ENCODE measurements at places on chromosomes 13 and 19.

DNA sequence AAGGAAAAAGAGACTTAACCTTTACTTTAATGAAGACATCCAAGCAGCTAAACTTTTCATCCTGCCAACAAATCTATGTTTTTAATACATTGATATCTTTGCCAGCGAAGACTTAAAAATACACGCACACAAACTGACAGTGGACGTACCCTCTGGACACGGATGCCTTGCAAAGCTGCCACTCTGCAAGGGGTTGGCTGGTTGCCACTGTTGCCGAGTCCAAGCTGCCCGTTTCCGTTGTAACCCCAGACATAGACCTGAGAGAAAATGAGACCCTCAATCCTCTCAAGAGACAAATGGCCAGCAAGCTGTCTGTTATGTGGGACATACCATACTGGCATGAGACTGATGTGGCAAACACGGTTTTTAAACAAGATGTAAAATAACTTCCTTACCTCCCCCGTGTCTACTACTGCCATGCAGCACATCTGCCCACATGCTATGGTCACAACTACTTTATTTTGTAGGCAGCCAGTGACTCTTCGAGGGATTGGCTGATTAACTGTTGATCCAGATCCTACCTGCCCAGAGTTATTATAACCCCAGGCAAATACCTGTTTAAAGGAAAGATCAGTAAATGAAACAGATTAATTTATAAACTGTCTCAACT is 21.2 kb downstream of the RCBTB2 start:
- DNase-seq = no peak

DNA sequence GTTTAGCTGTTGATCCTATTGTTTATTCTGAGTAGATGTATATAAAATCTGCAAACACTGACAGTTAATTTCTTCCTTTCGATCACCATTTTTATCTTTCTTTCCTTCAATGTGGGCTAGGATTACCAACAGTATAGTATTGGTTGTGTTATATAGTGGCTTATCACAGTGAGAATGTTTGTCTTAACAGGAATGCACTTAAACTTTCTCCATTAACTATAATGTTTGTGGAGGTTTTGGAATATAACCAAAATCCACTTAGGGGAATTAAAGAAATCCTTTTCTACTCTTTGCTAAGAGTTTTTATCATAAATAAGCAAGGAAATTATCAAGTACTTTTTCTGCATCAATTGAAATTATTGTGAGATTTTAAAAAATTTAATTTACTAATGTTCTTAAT is 244.6 kb downstream of the LACC1 start:
- DNase-seq = no peak

DNA sequence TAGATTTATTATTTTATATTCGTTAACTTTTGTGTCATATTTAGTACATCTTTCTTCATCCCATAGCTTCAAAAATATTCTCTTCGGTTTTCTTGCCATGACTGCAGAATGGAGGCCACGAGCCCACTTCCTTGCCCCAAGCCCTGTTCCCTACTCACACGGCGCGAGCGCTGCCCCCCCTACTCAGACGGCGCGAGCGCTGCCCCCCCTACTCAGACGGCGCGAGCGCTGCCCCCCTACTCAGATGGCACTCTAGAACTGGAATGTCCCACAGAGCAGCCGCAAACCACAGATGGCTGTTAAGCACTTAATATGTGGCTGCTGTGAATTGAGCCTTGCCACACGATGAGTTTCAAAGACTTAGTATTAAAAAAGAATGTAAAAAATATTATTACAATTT is 102.2 kb upstream of the PEG3 start:
- DNase-seq = no peak

GRCh38 chr19:34480971-34481841 is at the start of gene WTIP:
Gene WTIP, plus strand, starts transcription at chr19:34481758. Its CDS starts 217 bp downstream, at chr19:34481975.
- no peak for DNase-seq

- DNase-seq = no peak
These were observed 12.7 kb downstream of the C19orf12 start for GRCh38 chr19:29702161-29702962.

GRCh38 chr19:19185853-19186740 is 5.9 kb downstream of the BORCS8 start:
- DNase-seq = no peak

- DNase-seq = peak; percentile 48
These were observed 696 bp downstream of the ZNF460 start for GRCh38 chr19:57280962-57281400.

DNA sequence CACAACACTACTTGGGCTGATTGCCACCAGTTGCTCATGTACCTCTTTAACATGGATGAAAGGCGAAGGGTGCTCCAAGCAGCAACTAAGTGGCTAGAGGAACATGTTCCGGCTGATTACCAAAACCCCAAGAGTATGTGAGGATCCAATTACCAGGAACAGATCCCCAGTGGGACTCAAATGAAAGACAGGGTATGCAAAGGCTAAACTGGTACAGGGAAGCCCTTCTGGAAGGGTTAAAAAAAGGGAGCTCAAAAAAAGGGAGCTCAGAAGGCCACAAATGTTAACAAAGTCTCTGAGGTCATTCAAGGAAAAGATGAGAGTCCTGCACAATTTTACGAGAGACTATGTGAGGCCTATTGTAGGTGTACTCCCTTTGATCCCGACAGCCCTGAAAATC is 604.7 kb downstream of the UQCRFS1 start:
- DNase-seq = no peak

- DNase-seq = no peak
These were observed 988.5 kb downstream of the UQCRFS1 start for GRCh38 chr19:28224441-28224840.

DNA sequence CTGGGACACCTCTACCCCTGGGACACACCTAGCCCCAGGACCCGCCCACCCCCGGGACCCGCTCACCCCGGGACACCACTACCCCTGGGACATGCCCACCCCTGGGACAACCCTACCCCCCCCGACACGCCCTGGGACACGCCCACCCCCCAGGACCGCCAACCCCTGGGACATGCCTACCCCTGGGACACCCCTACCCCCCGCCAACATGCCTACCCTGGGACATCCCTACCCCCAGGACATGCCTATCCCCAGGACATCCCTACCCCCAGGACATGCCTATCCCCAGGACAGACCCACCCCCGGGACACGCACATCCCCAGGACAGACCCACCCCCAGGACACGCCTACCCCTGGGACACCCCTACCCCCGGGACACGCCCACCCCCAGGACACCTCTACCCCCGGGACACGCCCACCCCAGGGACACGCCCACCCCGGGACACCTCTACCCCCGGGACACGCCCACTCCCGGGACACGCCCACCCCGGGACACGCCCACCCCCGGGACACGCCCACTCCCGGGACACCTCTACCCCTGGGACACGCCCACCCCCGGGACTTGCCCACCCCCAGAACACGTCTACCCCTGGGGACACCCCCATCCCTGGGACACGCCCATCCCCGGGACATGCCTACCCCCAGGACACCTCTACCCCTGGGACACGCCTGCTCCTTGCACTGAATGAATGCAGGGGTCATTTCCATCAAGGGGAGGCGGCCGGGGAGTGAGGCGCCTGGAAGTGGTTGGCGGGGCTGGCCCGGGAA is 32.3 kb downstream of the ADPRHL1 start:
- DNase-seq = no peak

GRCh38 chr19:47720669-47721422 is 7.6 kb downstream of the EHD2 start:
- no peak for DNase-seq

DNA sequence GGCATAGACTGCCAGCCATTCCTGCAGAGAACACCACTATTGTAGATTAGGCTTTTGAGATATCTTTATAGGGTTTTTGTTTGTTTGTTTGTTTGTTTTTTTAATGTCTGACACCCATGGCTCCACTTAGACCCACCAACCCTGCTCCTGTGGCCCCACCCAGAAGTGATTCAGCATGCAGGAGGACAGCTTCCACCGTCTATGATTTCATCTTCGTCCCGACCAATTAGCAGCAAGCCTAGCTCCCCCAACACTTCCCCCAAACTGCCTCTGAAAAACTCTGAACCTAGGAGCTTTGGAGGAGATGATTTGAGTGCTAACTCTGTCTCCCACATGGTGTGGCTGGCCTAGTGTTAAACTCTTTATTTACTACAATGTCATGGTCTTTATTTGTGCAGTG is 108.3 kb upstream of the RXFP2 start:
- no peak for DNase-seq

DNA sequence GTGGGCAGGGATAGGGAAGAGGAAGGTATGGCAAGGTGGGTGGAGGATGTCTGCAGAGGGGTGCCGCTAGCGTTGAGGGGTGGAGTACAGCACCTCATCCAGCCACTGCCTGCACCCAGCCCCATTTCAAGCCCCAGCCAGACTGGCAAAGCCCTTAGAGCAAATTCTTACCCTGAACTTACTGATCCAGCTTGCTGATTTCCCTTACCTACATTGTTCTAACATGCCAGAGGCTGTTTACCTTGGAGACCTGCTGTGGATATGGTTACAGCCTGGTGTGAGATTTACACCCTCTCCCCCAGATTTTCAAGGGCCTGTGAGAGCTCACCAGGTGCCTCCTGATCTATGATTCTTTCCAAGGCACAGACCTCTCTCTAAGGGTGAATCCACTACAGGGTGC is 86.0 kb downstream of the ZNF726 start:
- no peak for DNase-seq

DNA sequence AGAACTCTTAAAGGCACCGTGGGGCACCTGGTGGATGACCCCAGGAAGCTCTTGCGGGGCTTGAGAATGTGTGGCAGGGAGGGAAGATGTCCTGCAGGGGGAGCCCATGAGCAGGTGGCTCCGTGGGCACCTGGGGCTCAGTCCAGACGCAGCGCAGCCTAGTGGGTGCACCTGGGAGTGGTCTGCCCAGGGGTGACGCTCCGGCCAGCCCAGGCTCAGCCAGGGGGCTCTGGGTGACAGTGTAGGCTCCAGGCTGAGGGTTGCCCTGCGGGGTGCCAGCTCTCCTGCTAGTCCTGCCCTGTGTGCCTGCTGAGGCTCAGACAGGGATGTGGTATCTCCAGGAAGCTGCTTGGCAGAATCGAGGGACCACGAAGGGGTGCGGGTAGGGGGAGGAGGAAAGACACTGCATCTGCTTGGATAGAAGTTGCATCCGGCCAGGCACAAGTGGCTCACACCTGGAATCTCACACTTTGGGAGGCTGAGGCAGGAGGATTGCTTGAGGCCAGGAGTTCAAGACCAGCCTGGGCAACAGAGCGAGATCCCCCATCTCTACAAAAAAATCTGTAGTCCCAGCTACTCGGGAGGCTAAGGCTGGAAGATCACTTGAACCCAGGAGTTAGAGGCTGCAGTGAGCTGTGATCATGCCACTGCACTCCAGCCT is 15.0 kb upstream of the PGLS start:
- peak; percentile 69 for DNase-seq

GRCh38 chr19:29623726-29624488 is 17.8 kb downstream of the POP4 start:
- no peak for DNase-seq

DNA sequence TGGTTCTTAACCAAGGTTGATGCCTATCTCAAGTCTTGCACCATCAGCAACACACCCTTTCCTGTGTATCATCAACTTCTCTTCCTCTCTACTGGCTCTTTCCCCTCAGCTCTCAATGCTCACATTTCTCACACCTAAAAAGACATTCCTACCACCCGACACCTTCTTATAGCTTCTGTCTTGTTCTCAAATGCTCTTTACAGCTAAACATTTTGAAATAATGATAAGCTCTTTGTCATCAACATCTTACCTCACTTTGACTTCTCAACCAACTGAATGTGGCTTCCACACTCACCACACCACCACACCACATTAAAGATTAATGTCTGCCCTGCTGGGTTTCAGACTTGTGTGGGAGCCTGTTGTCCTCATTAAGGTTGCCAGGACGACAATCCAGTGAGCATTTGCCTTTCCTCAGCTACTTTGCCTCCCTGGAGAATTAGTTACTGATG is 67.8 kb downstream of the RXFP2 start:
- no peak for DNase-seq

- DNase-seq = no peak
These were observed 28.7 kb downstream of the LATS2 start for GRCh38 chr13:21032656-21033055.

GRCh38 chr13:19152403-19152802 is 29.2 kb downstream of the TUBA3C start:
- DNase-seq = no peak

Measured in NCI-H1105 (cell line).